ENCODE measurements at places on chromosomes 1 and 21. TPM values are rescaled to one million over a fixed set of nuclear protein-coding genes. Genes with fewer than 3 reads are reported as not detected.

The LAX1 gene
- 1.3 TPM for total RNA-seq

The PDPN gene
- 6.1 TPM for total RNA-seq

DNA sequence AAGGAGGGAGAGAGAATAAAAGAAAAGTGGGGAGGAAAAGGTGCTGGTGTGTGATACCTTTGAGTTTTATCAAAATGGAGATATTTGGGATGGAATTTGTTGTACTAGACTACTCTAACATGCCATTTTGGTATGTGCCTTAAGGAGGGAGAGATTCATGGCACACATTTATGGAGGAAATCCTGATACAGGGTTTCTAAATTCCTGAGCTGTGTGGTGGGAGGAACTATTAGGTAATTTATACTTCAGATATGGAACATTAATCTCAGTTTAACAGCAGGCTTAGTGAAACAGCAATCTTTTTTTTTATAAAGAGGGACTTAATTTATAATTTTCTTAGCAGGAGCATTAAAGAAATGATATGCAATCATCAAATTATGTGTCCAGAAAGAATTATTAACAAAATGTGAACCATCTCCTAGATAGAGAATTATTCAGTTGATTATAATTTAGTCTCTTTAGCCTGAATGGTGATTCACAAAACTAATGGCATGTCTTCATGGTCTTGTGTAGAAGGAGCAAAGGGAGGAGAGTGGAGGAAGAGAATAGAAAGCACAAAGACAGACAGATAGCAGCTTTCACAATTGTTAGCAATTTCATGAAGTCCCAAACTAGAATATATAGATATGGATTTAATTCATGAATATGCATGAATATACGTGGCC is 301.6 kb downstream of the HLX start:
- no peak for DNase-seq

The BRDT gene
- not detected for total RNA-seq

The NTRK1 gene
- total RNA-seq: 0.56 TPM

GRCh38 chr1:3787349-3787715 is 9.0 kb downstream of the LRRC47 start:
- no peak for DNase-seq

DNA sequence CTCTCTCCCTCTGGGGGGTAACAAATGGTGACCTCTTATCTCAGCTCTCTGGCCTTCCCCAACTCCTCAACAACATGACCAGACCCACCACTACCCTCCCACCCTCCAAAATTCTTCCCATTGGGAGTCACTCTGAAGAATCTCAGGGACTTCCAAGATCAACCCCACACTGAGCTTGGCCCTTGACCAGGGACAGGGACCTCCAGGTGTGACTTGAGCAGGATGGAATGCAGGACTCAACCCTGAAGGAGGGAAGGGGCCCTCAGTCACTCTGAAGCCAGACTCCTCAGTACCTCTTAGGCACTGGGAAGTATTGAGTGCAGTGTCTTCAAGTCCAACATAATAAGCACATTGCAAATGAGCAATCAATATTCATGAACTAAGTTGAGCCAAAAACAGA is 1.9 kb downstream of the CASQ1 start:
- no peak for DNase-seq

DNA sequence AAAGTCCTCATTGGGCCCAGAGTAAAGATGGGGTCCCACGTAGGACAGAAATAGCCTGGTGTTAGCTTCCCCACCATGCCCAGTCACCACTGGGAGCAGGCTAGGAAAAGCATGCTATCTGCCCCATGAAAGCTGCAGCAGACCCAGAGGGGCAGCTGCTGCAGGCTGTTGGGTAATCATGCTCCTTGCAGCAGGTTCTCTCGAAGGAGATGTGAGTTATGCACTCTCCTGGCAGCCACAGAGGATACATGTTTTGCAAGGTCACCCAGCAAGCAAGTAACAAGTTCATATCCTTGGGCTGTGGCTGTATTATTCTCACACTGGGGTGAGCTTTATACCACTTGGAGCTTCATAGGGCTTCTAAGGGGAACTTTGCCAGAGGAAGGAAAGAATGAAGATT is 9.1 kb upstream of the HEYL start:
- DNase-seq: no peak

DNA sequence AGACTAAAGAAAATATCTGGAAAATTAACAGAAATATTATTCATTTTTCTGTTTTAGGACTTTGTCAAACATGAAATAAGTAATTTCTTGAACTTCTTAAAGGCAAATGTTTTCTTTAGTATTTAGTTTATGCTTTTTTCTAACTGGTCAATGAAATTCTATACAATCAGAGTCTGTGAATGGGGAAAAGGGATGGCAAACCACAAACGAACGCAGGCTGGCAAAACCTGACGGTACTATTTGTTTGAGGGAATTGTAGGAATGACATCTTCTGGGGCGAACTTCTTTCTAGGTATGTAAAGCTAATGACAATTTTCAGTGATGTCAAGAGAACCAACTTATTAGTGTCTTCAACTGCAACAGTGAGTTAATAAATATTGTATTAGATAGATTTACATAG is 156.0 kb downstream of the SIPA1L2 start:
- no peak for DNase-seq

DNA sequence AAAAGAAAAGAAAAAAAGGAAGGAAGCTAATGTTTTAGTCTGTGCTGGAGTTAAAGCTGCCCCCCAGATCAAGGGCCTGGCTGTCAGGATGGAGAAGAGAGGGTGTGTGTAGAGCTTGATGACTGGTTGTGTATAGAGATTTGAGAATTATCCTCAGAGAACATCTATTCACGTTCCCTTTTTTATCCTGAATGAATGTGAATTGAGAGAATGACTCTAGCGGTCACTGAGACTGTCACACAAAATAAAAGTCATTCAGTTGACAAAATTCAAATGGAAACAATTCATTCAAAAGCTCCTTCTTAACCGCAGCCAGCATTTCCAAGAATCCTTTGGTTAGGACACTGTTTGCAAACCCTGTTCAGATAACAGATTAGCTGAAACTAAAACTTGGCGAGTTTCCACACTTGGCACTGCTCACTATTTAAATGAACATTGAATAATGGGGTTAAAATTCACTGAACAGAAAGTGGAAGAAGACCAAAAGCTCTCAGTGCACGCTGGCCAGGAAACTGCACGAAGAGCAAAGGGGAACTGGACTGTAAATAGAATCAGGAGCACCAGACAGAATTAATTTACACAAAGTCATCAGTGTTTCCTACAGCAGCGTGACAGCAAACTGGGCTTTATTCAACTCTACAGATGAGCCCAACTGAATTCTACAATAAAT is 13.6 kb upstream of the FAM89A start:
- DNase-seq: peak; percentile 33

The TOMM20 gene
- 127 TPM for total RNA-seq
